ENCODE measurements at places on chromosomes 3 and 15. TPM values are rescaled to one million over a fixed set of nuclear protein-coding genes. Genes with fewer than 3 reads are reported as not detected.

Gene SOX14
- not detected for total RNA-seq

Gene INKA1
- 10.0 TPM for total RNA-seq

Gene PLSCR5
- not detected for total RNA-seq

Gene GNAT1
- total RNA-seq = not detected

Gene UBL7
- total RNA-seq = 40.6 TPM

Gene GOLGA6L24
- not detected for total RNA-seq

Gene MESP1
- total RNA-seq = 0.24 TPM

Gene FANCD2OS
- total RNA-seq = not detected

Gene LRRIQ4
- total RNA-seq = 0.29 TPM

Gene TGM5
- total RNA-seq = 0.17 TPM

Gene RFT1
- 23.6 TPM for total RNA-seq

Gene C3orf85
- total RNA-seq = not detected

Gene C15orf62
- 5.7 TPM for total RNA-seq

Gene TMC3
- total RNA-seq = not detected

Gene PRSS50
- total RNA-seq = not detected

Gene GUCA1C
- not detected for total RNA-seq

Gene DGKG
- 3.9 TPM for total RNA-seq

Gene ANKUB1
- not detected for total RNA-seq

Gene LRTM1
- total RNA-seq = not detected

Gene ACP3
- 0.95 TPM for total RNA-seq

Gene GOLGA8A
- total RNA-seq = 160 TPM

Gene CASR
- total RNA-seq = not detected

Gene RASGRF1
- total RNA-seq = 8.6 TPM

Gene ZNF660
- 5.2 TPM for total RNA-seq

Gene EOMES
- total RNA-seq = 0.10 TPM

Gene MESP2
- total RNA-seq = 0.40 TPM

Gene NANOGP8
- not detected for total RNA-seq

Gene DPPA2
- not detected for total RNA-seq

Gene GOLGA6L4
- total RNA-seq = 0.67 TPM

Gene SCAANT1
- not detected for total RNA-seq

Gene AADACL2
- not detected for total RNA-seq

Gene CHRNA7
- total RNA-seq = not detected

Gene APBA2
- total RNA-seq = not detected

Gene GRM2
- total RNA-seq = 0.58 TPM

Gene FOXL2NB
- not detected for total RNA-seq

Gene ABHD14A
- 5.1 TPM for total RNA-seq

Gene FRMD4B
- not detected for total RNA-seq

Gene P2RY13
- 0.33 TPM for total RNA-seq

Gene TEX55
- total RNA-seq = not detected

Gene PLOD2
- not detected for total RNA-seq

Gene GOLGA8K
- 0.93 TPM for total RNA-seq

Gene ACAD9
- 52.5 TPM for total RNA-seq

Gene KIAA1143
- total RNA-seq = 43.6 TPM

Gene LMAN1L
- 2.2 TPM for total RNA-seq

Gene GOLGA8J
- not detected for total RNA-seq

Gene GABRR3
- total RNA-seq = not detected

Gene SI
- total RNA-seq = not detected

Gene CEMIP
- 0.51 TPM for total RNA-seq

Gene HHLA2
- 1.00 TPM for total RNA-seq

Gene LEKR1
- total RNA-seq = 2.9 TPM

Gene ANO10
- 6.4 TPM for total RNA-seq

Gene TTLL13
- 2.2 TPM for total RNA-seq

All from activated B cell treated with CpG ODN at 0.5 μM for 24 hours (primary cell).